ENCODE measurements at places on chromosomes 2 and 18.

DNA sequence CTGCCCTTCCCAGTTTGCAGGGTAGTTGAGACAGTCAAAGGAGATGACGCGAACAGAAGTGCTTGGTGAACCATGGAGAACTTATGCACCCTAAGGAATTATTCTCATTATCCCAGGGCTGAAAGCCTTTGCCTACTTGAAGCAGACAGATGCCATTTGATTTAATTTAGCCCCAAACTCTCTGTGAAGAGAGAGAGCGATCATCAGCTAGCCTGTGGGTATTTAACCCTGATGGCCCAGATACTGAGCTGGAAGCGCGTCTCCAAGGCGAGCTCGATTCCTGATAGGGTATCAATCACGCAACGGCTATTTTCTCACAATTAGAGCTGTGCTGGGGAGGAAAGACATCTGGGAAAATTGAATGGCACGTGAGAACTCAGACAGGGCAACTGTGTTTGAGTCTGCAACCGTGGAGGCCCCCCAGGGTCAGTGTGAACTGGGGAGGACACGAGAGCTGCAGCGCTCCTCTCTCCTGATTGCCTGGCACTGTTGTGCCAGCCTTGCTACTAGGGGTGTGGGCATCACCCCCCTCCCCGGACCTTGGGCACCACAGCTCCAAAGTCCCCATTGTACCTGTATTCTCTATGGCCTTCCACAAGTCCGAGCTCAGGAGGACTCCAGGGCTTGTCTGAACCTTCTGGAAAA, 73.2 kb downstream of the CAPN13 start:
- no peak for DNase-seq

DNA sequence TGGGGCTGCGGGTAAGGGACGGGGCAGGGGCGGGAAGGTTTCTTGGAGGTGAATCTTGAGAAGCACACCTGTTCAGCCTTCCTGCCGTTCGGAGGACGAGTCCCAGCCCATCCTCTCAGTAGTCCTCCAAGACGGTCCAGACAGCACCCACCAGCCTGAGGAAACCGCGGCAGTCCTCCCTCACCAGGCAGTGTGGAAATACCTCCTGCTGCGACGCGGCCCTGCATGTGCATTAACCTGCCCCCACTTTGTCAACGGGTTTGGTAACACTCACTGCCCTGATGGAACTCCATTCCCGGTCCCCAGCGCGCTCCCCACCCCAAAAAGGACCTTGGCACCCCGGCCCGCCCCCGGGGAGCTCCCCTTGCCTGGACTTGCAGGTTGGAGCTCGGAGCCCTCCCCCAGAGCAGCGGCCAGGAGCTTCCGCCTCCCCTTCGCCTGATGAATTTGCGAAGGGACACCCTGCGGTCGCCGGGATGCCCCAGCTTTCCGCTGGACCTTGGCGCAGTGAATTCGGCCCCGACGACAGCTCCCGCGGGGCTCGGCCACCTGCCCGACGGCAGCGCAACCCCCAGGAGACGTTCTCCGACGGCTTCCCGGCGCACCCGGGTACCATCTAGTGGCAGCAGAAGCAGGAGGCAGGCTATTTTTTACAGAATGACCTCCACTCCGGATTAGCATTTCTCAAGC, 31.5 kb downstream of the ACVR1C start:
- DNase-seq: peak; percentile 33

DNA sequence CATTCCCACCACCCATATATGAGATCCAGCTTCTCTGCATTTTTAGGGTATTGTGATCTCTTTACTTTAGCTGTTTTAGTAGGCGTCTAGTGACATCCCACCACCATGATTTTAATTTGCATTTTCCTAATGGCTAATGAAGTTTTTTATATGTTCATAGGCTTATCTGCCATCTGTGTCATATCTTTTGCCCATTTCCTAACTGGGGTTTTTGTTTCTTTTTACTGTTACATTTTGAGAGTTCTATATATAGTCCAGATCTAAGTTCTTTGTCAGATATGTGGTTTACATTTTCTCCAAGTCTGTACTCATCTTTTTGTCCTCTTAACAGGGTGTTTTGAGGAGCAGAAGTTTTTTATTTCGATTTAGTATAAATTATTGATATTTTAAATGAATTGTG, 39.6 kb downstream of the PTPN2 start:
- no peak for DNase-seq

GRCh38 chr18:67600181-67601180, 84.0 kb upstream of the DSEL start:
- DNase-seq: no peak

- no peak for DNase-seq
Observed at GRCh38 chr2:120565095-120565460, 170.6 kb upstream of the GLI2 start.

GRCh38 chr2:25964891-25965290, 17.4 kb downstream of the KIF3C start:
- DNase-seq: no peak

- DNase-seq: no peak
Observed at GRCh38 chr2:172693037-172693436, 42.6 kb upstream of the RAPGEF4 start.

- DNase-seq: no peak
Observed at GRCh38 chr18:50629148-50629631, 69.3 kb downstream of the MAPK4 start.

- no peak for DNase-seq
Observed at GRCh38 chr18:70387027-70387426, 98.2 kb downstream of the SOCS6 start.

DNA sequence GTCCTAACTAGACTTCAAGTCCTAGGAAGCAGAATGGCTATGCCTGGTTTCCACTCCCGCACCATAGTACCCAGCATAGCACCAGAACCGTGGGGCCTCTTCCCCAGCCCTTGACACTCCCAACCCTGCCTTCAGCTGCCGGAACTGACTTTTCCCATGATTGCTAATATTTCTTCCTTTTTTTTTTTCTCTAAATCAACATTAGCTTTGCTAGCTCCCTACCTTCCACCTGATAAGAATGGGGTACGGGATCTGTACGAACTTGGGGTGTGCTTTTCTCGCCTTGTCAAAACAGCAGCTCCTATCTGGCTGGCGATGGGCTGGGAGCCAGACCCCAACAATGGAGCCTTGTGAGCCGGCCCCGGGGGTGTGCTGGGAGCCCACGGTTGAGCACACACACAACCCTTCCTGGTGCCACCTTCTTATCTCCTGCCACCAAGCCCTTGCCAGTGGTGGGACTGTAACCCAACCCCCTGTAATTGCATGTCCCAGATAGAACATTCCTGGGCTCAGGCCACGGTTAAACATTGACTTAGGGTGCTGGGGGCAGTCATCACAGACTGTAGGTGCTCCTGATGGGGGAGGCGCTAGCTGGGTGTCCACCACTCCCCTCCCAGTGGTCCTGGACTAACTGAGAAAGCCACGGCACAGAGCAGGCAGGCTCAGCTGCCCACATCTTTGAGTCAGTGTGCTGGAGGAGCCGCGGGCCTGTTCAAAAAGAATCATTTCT, 213.0 kb upstream of the HAAO start:
- no peak for DNase-seq

- no peak for DNase-seq
Observed at GRCh38 chr2:69200107-69200520, 186.9 kb downstream of the GFPT1 start.

DNA sequence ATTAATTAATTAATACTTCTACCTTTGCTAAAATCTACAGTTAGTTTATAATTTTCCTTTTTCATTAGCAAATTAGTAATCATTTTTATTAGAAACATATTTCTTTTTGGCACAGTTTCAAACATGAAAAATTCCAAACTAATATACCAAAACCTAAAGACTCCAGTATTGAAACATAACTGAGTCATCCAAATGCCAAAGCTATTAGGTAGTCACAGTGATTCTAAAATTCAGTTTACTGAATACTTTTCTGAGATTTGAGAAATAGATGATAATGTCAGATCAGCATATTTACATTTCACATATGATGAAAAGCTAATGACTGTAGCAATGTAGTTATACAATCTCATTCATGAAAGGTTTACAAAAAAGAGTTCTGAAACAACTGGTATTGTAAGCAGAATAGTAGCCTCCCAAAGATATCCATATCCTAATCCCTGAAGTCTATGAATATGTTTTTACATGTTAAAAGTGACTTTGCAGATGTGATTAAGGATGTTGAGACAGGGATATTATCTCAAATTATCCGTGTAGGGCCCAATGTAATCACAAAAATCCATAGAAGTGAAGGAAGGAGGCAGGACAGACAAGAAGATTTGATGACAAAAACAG, 680.2 kb upstream of the CHAC2 start:
- DNase-seq: no peak

- no peak for DNase-seq
Observed at GRCh38 chr18:50727721-50728471, 91.9 kb downstream of the MRO start.

GRCh38 chr2:36396878-36397539, 41.4 kb downstream of the CRIM1 start:
- no peak for DNase-seq

GRCh38 chr2:18856765-18857164, 267.4 kb upstream of the NT5C1B start:
- DNase-seq: no peak

DNA sequence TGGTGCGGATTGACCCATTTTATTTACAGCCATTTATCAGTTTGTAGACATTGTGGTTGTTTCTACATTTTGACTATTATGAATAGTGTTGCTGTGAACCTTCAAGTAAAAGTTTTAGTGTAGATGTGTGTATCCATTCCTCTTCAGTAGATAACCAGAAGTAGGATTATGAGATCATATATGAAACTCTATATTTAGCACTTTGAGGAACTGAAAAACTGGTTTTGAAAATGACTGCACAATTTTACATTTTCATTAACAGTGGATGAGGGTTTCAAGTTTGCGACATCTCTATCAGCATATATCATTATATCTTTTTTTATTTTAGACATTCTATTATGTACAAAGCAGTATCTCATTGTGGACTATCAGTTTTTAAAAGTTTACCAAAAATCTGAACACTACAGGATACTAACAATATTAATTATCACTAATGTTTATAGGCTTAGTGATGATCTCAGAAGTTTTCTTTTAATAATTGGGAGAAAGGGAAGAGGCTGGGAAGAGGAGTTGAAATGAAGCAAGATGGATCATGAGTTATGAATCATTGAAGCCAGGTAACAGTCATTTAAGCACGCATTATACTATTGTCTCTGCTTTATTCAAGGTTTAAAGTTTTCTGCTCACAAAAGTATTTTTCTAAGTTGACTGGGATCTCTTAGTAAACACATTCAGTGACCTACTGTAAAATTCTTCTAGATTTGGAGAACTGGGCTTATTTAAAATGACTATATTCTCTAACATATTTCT, 329.0 kb upstream of the LRATD1 start:
- no peak for DNase-seq

- DNase-seq: no peak
Observed at GRCh38 chr2:136696438-136696837, 68.9 kb upstream of the THSD7B start.

DNA sequence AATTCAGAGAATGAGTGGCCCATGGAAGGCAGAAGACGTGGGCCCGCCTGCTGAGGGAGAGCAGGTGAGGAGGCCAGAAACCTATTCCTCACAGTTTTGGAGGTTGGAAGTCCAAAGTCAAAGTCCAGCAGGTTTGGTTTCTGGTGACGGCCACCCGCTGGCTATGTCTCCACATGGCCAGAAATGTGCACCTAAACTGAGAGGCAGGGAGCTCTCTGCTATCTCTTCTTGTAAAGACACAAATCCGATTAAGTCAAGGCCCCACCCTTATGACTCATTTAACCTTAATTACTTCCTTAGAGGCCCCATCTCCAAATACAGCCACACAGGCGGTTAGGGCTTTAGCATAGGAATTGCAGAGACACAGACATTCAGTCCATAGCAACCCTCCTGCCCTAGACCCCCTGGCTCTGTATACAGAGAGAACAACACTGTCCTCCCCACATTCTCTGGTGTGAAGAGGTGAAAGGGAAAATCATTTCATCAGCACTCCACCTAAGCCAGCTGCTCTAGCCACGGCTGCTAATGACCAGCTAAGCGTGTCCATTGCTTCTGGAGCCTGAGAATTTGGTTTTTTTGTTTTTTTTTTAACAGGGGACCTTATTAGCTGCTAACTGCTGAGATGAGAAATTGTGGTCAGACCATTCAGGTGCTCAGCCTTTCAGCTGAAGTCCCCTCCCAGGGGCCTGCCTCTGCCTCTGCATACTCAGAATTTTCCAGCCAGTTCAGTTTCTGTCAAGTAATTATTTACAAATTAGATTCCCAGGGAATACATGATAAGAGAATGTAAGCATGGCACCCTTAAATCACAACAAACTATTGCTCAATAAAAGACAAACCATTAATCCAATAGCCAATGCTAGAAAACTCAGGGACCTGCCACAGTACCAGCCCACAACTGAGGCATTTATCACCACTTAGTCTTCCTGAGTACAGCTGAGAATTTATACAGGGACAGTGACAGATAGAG, 368.7 kb upstream of the ID2 start:
- DNase-seq: no peak

- no peak for DNase-seq
Observed at GRCh38 chr18:57025540-57025939, 121.3 kb upstream of the BOD1L2 start.

GRCh38 chr18:36667811-36668210, 161.0 kb downstream of the TPGS2 start:
- DNase-seq: no peak

DNA sequence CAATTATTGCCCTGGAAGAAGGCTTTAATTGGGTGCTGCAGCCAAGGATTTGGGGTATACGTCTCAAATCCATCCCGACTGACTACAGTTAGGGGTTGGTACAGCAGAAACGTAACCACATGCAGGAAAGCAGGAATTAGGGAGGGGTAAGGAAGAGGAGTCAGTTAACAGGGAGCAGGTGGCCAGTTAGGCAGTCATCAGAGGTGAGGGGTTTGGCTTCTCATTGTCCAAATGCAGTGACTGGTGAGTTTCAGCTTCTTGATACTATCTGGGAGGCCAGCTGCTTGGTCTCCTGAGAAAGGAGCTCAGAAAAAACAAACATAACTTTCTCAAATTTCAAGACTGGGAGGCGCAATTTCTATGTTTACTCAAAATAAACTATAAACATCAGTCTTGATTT, 38.8 kb upstream of the UBE2F start:
- DNase-seq: no peak

DNA sequence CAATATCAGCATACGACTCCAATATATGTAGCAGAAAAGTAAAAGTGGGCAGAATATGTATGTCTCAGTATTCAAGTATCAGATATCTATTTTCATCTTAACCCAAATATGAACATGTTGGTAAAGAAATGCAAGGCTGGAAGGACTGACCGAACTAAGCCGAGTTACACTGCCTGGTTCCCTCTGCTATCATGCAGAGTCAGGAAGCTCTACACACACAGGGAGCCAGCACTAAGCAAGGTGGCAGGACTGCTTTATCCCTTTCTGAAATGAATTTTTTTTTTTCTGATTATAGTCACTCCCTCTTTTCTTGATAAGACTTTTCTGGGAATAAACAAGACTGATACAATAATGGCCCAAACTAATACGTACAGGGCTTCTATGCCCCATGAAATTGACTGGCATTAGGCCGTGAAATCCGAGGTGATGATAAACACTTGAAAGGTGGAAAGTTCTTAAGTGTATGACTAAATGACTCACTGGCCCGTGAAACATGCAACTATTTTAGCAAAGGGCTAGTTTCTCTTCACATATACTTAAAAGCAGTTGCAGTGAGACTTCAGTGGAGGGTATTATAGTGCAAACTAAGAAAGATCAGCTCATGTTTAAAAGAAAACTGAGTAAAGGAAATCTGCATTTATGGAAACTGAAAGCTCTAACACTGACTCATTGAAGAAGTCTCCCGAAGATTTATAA, 14.9 kb downstream of the DPP4 start:
- DNase-seq: no peak

Data from T-helper 17 cell (primary cell).